ENCODE measurements at places on chromosomes 13 and 19. TPM values are rescaled to one million over a fixed set of nuclear protein-coding genes. Genes with fewer than 3 reads are reported as not detected.

DNA sequence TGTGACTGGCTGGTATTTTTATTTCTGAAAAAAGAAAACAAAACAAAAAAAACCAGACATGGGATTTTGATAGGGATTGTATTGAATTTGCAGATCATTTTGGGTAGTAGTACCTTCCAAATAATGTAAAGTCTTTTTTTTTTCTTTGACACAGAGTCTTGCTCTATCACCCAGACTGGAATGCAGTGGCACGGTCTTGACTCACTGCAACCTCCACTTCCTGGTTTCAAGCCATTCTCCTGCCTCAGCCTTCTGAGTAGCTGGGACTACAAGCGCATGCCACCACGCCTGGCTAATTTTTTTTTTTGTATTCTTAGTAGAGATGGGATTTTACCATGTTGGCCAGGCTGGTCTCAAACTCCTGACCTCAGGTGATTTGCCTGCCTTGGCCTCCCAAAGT, 4.2 kb downstream of the ZNF101 start:
- H3K27ac ChIP-seq = no peak overlapping the region
- H3K36me3 ChIP-seq = peaks cover 16% of the 10 kb centered on the region
- H3K4me1 ChIP-seq = peaks cover 24% of the 10 kb centered on the region
- no peaks in the 10 kb centered on the region for H3K27me3 ChIP-seq
- no peak overlapping the region for H3K4me3 ChIP-seq

- no peak for DNase-seq
- no peaks in the 10 kb centered on the region for H3K36me3 ChIP-seq
- H3K4me3 ChIP-seq = no peak overlapping the region
- no peaks in the 10 kb centered on the region for H3K27me3 ChIP-seq
- no peaks in the 10 kb centered on the region for H3K4me1 ChIP-seq
Measured at GRCh38 chr13:43285933-43286597, 262.7 kb downstream of the DNAJC15 start.

GRCh38 chr19:3642987-3643673, 16.5 kb upstream of the CACTIN start:
- H3K27ac ChIP-seq = no peak overlapping the region
- no peak overlapping the region for H3K4me3 ChIP-seq
- H3K36me3 ChIP-seq = no peaks in the 10 kb centered on the region

- H3K4me1 ChIP-seq = no peaks in the 10 kb centered on the region
- H3K27me3 ChIP-seq = no peaks in the 10 kb centered on the region
- H3K36me3 ChIP-seq = no peaks in the 10 kb centered on the region
- DNase-seq = no peak
- no peak overlapping the region for H3K27ac ChIP-seq
Measured at GRCh38 chr13:102295316-102296048, 106.4 kb downstream of the FGF14 start.

DNA sequence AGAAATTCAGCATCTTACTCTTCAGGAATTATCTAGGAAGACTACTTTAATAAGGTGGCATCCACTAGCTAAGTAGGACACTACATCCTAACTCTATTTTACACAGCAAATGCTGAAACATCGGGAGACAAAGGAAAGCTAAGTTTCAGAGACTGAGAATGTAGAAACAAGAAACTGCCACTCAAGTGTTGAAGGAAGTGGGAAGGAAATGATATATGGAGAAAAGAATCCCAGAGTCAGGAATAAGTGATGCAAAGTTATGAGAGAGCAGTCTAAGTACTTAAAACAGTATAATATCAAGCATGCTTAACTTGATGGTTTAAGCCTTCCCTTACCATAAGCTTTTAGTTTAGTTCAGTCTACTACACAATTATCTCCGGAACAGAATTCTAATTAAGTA, 52.4 kb downstream of the RBM26 start:
- H3K4me1 ChIP-seq = no peaks in the 10 kb centered on the region
- no peak overlapping the region for H3K27ac ChIP-seq
- no peak overlapping the region for H3K4me3 ChIP-seq
- peaks cover 10% of the 10 kb centered on the region for H3K36me3 ChIP-seq
- no peak for DNase-seq

DNA sequence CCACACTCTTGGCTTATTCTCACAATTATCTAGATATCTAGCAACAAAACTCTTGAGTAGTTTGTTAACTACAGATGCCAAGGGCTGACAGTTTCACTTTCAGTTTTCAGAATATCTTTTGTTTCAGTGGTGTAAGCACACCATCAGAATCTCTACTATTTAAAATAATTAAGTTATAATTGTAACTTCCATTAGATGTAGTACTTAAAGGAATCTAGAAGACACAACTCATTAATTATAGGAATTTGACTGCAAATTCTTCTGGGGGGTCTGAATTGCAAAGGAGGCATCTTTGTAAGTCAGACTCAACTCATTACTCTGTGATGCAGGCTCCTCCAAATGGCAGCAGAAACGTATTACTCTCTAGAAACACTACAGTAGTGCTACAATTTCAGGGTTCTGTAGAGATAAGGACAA, 44.9 kb upstream of the USPL1 start:
- H3K27me3 ChIP-seq = peaks cover 3% of the 10 kb centered on the region
- H3K27ac ChIP-seq = peak overlapping the region; percentile 55
- peak overlapping the region; percentile 65 for H3K4me3 ChIP-seq
- H3K36me3 ChIP-seq = no peaks in the 10 kb centered on the region
- H3K4me1 ChIP-seq = peaks cover 8% of the 10 kb centered on the region
- DNase-seq = peak; percentile 64

DNA sequence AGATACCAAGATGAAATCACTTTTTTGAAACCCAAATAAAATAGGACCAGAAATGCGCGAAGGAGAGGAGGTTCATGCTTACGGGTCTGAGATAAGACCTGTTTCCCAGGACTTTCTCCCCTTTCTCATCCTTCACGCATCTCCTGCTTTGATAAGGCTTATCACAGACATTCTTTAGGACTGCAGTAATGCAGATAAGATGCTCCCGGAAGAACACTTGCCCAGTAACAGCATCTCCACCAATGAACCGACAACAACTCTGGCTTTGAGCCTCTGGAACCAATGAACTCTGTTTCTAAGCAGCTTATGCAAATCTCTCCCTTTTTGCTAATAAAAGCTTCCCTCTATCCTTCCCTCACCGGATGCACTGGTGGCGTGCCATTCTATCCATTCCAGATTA, 783.4 kb upstream of the ARGLU1 start:
- no peaks in the 10 kb centered on the region for H3K36me3 ChIP-seq
- H3K4me3 ChIP-seq = no peak overlapping the region
- no peak for DNase-seq
- no peaks in the 10 kb centered on the region for H3K4me1 ChIP-seq

DNA sequence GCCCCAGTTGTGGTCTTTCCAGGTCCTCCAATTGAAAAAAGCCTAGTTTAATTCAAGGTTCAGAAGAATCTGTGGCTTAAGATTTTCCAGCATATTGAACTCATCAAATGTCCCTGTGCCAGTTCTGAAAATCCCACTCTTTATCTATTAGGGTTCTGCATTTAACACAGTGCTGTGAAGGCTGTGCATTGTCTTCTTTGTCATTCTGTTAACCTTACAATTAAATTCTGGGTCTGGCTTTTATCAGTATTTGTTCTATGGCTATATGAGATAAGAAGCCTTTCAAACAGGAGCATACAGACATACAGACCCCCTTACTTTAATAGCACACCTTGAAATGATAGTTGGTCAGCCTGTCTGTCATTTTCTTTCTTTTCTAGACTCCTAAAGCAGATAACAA, 362.1 kb upstream of the DACH1 start:
- no peaks in the 10 kb centered on the region for H3K36me3 ChIP-seq
- H3K27me3 ChIP-seq = no peaks in the 10 kb centered on the region
- no peak overlapping the region for H3K27ac ChIP-seq
- no peak overlapping the region for H3K4me3 ChIP-seq
- DNase-seq = no peak

- H3K4me3 ChIP-seq = no peak overlapping the region
- no peak overlapping the region for H3K27ac ChIP-seq
- H3K36me3 ChIP-seq = no peaks in the 10 kb centered on the region
Measured at GRCh38 chr13:88823114-88823513, 1151.9 kb downstream of the SLITRK5 start.

DNA sequence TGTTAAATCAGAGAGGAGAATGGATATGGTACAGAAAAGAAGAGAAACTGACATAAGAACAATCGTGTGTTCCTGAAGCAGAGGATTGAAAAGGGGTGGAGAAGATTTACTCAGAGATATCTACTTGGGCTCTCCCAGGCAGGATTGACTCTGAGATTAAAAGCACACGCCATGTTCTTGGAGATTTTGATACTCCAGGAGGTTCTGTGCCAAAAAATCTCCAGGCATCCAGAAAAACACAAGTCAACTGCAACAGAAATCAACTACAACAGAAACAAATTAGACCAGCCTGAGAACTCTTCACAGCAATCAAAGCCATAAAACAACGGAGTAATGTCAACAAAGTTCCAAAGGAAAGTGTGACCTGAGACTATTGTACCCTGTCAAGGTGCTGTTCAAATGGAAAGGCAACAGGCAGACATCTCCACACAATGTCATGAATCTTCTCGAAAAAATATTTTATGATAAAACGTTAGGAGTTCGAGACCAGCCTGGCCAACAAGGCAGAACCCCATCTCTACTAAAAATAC, 104.2 kb downstream of the UBL3 start:
- no peak for DNase-seq
- H3K27ac ChIP-seq = no peak overlapping the region
- no peak overlapping the region for H3K4me3 ChIP-seq
- H3K36me3 ChIP-seq = no peaks in the 10 kb centered on the region
- peaks cover 2% of the 10 kb centered on the region for H3K27me3 ChIP-seq

GRCh38 chr13:41136396-41137031, 3.9 kb upstream of the KBTBD6 start:
- H3K4me1 ChIP-seq = peaks cover 14% of the 10 kb centered on the region
- no peaks in the 10 kb centered on the region for H3K36me3 ChIP-seq
- no peak overlapping the region for H3K27ac ChIP-seq
- no peak overlapping the region for H3K4me3 ChIP-seq
- H3K27me3 ChIP-seq = no peaks in the 10 kb centered on the region

GRCh38 chr19:40805258-40805868, 6.4 kb downstream of the EGLN2 start:
- peaks cover 69% of the 10 kb centered on the region for H3K4me1 ChIP-seq
- H3K4me3 ChIP-seq = no peak overlapping the region
- no peaks in the 10 kb centered on the region for H3K27me3 ChIP-seq
- DNase-seq = peak; percentile 18

- no peaks in the 10 kb centered on the region for H3K36me3 ChIP-seq
- H3K4me3 ChIP-seq = no peak overlapping the region
- no peaks in the 10 kb centered on the region for H3K4me1 ChIP-seq
- H3K27ac ChIP-seq = no peak overlapping the region
- no peaks in the 10 kb centered on the region for H3K27me3 ChIP-seq
Measured at GRCh38 chr19:3467437-3468198, 12.7 kb downstream of the SMIM24 start.

DNA sequence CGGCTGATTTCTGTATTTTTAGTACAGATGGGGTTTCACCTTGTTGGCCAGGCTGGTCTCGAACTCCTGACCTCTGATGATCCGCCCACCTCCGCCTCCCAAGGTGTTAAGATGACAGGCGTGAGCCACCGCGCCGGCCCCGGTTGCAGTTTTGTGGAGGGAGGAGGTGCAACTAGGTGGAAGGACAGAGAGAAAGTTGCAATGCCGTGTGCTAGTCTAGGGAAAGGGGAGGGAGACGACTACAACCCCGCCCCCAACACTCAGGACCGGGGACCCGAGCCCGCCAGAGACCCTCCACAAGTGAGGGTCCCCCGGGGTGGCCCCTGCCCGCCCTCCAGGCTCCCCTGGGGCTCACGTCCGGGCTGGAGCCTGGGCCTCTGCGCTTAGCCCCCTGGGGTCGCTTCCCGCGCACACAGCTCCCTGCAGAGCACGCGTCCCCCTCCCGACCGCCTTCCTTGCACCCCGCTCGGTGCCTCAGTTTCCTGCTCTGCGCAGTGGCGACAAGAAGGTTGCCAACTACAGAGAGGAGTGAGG, 1.2 kb upstream of the ARID3A start:
- no peaks in the 10 kb centered on the region for H3K36me3 ChIP-seq
- peak; percentile 55 for DNase-seq
- no peaks in the 10 kb centered on the region for H3K27me3 ChIP-seq
- H3K4me3 ChIP-seq = peak overlapping the region; percentile 88
- H3K4me1 ChIP-seq = peaks cover 21% of the 10 kb centered on the region
- H3K27ac ChIP-seq = peak overlapping the region; percentile 94

DNA sequence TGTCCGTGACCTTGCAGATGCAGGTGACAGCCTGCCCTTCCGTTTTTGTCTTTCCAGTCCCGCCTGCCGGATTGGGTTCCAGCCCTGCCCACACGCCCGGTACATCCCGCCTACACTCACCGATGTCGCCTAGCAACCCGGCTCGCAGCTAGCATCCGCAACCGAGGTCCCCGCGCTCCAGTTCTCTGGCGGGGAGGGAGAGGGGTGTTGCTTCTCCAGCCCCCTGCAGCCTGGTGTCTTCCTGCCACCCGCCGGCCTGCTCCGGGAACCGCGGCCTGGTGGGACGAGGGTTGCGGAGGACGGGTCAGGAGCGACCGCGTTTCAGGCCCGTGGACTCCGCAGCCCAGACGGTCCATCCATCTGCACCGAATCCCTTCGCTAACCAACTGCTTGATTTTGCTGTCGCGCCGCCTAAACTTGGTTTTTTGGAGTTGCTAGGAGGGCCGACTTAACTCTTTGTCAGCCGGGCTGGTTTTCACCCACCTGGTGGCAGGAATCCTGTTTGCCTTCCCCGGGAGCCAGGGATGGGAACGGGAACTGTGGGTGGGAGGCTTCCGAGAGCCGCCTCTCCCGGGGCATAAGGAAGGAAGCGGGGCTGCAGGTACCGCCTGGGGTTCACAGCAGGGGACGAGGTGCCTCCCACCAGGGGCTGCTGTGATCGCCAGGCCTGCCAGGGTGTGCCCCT, 15.4 kb upstream of the MATK start:
- peak; percentile 66 for DNase-seq
- H3K4me3 ChIP-seq = peak overlapping the region; percentile 60
- H3K27ac ChIP-seq = no peak overlapping the region
- H3K27me3 ChIP-seq = peaks cover 14% of the 10 kb centered on the region
- H3K4me1 ChIP-seq = peaks cover 12% of the 10 kb centered on the region

DNA sequence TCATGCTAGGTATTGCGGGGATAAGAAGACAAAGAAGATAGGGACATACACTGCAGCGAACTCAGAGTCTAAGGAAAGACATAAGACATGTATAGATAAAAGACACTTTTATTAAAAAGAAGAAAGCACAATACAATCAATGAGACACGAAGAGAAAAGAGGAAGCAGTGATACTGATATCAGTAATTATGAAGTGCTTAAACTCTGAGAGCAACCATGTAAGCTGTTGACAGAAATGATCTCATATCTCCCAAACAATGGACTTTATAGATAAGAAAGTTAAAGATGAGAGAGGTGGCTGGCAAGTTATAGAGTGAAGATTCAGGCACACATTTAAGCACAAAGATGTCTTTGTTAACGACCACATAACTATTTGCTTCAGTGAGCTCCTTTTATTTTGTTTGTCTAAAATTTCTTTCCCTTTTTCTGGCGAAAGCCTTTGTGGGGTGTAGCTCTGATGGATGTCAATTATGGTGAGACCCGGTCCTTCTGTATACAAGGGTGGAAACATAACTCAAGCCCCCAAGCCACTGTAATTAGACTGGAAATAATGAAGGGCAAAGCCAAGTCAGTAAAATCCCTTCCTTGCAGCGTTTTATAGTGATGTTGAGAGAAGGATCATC, 818.0 kb upstream of the SLC10A2 start:
- no peaks in the 10 kb centered on the region for H3K4me1 ChIP-seq
- no peaks in the 10 kb centered on the region for H3K36me3 ChIP-seq
- no peaks in the 10 kb centered on the region for H3K27me3 ChIP-seq

OR7C1 gene
- total RNA-seq = not detected

FBXO27 gene
- not detected for total RNA-seq

NMRK2 gene
- not detected for total RNA-seq

MBD3L2 gene
- total RNA-seq = not detected

GRIN3B gene
- 0.10 TPM for total RNA-seq

PPP1R15A gene
- total RNA-seq = 122 TPM

RFC3 gene
- total RNA-seq = 9.4 TPM

TEX101 gene
- total RNA-seq = not detected

CGB5 gene
- total RNA-seq = not detected

Data from B cell (primary cell).